Pancreas (tissue), 10 donors: ENCODE measurements at places on chromosomes 4 and X. TPM values are rescaled to one million over a fixed set of nuclear protein-coding genes. Genes with fewer than 3 reads are reported as not detected.

DNA sequence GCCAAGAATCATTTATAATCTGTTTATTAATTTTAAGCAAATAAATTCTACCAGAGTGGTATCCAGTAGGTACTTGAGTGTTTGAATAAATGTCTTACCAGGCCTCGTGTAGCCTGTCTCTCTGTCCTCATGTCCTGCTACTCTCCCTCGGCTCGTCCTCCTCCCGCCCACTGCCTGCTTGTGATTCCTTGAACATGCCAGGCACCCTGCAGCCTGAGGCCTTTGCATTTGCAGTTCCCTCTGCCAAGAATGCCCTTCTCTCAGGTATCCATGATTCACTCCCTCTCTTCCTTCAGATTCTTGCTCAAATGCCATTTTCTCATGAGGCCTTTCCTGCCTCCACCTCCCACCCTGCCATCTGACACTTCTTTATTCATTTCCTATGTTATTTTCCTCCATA is 209.7 kb upstream of the PRPS2 start:
- no peak overlapping the region for H3K4me3 ChIP-seq
- DNase-seq = no peak
- H3K4me1 ChIP-seq = no peaks in the 10 kb centered on the region
- H3K27ac ChIP-seq = no peak overlapping the region
- no peaks in the 10 kb centered on the region for H3K27me3 ChIP-seq
- H3K36me3 ChIP-seq = no peaks in the 10 kb centered on the region

GRCh38 chr4:177016541-177017141 is 223.9 kb upstream of the VEGFC start:
- H3K4me3 ChIP-seq = no peak overlapping the region
- H3K4me1 ChIP-seq = no peaks in the 10 kb centered on the region
- H3K27me3 ChIP-seq = no peaks in the 10 kb centered on the region
- no peak overlapping the region for H3K27ac ChIP-seq

- no peaks in the 10 kb centered on the region for H3K27me3 ChIP-seq
- H3K4me1 ChIP-seq = no peaks in the 10 kb centered on the region
These were observed 16.0 kb downstream of the LRBA start for GRCh38 chr4:150999086-150999485.

DNA sequence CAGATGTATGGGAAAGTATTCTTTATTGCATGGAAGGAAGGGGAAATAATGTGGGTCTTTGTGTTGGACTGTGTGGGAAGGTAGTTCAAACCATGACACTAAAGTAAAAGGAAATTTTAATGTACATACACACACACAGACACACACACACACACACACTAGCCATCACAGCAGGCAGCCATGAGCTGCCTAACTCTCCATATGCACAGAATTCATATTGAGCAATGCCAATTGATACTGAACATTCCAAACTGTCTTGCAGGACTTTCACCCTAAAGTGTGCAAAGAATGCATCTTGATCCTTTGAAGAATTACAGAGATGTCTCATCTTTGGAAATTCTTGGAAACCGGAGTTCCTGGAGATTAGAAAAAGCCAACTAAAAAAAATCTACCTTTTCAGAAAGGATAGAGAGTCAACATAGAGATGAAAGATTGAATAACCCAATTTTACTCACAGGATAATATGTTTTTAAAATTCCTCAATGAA is 120.6 kb upstream of the MBNL3 start:
- H3K36me3 ChIP-seq = no peaks in the 10 kb centered on the region
- no peak overlapping the region for H3K27ac ChIP-seq
- H3K4me1 ChIP-seq = no peaks in the 10 kb centered on the region

Gene MAGEC3
- 0.12 TPM for polyA plus RNA-seq

GRCh38 chr4:956531-957230 is 16.7 kb downstream of the DGKQ start:
- no peak overlapping the region for H3K4me3 ChIP-seq
- no peak overlapping the region for H3K27ac ChIP-seq
- no peaks in the 10 kb centered on the region for H3K4me1 ChIP-seq

Gene PRDM8
- 0.49 TPM for polyA plus RNA-seq

Gene DGAT2L6
- not detected for polyA plus RNA-seq

- DNase-seq = no peak
- peaks cover 28% of the 10 kb centered on the region for H3K4me1 ChIP-seq
- H3K4me3 ChIP-seq = no peak overlapping the region
- H3K36me3 ChIP-seq = no peaks in the 10 kb centered on the region
- H3K27ac ChIP-seq = peak overlapping the region; percentile 81
These were observed 5.7 kb downstream of the SH3BP2 start for GRCh38 chr4:2798399-2799223.

Gene WAS
- polyA plus RNA-seq = 0.92 TPM

GRCh38 chr4:108097990-108098553 is 70.7 kb downstream of the LEF1 start:
- no peaks in the 10 kb centered on the region for H3K36me3 ChIP-seq
- no peak for DNase-seq
- no peaks in the 10 kb centered on the region for H3K27me3 ChIP-seq
- H3K4me3 ChIP-seq = no peak overlapping the region
- no peaks in the 10 kb centered on the region for H3K4me1 ChIP-seq

DNA sequence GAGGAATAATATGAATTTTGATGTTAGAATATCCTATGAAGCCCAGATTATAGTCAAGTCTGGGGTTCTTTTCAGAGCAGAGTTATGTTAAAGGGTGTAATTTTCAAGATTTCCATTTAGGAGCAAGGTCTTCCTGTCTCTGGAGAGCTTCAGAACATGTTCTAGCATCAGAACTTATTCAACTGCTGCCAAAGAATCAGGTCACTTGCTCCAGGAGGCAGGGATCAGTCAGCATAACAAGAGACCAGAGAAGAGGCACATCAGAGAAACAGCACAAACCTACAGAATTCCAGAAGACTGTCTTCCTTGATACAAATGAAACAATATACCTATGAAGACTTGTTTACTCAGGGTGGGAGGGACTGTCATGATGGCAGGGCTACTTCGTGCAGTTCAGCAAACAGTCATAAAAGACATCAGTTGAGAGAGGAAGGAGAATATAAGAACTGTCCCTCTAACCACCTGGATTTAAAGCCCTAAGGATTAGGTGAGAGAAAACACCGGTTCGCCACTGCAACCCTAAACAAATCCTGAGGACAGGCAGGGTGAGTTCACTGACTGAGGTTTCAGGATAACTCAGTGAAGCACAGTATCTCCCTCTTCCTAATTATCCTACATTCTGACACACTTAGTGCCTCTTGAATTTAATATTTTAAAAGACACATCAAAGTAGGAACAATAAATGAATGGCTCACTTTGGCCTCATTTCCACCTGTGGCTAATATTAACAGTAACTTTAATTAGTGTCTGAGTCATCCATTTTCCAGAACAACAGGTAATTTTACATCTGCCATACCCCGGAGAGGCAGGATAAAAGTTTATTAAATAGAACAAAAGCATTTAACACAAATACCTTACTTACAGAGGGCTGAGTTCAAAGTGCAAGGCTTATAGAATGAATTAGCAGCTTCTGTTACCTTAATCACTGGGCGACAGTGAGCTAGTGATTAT is 93.0 kb downstream of the HDAC8 start:
- no peaks in the 10 kb centered on the region for H3K27me3 ChIP-seq
- H3K36me3 ChIP-seq = no peaks in the 10 kb centered on the region
- no peak for DNase-seq
- H3K27ac ChIP-seq = no peak overlapping the region
- H3K4me1 ChIP-seq = no peaks in the 10 kb centered on the region

- H3K4me1 ChIP-seq = no peaks in the 10 kb centered on the region
- peak; percentile 63 for DNase-seq
- no peaks in the 10 kb centered on the region for H3K36me3 ChIP-seq
- no peak overlapping the region for H3K4me3 ChIP-seq
- H3K27me3 ChIP-seq = no peaks in the 10 kb centered on the region
These were observed 75.8 kb downstream of the TSPAN7 start for GRCh38 chrX:38636949-38637819.

DNA sequence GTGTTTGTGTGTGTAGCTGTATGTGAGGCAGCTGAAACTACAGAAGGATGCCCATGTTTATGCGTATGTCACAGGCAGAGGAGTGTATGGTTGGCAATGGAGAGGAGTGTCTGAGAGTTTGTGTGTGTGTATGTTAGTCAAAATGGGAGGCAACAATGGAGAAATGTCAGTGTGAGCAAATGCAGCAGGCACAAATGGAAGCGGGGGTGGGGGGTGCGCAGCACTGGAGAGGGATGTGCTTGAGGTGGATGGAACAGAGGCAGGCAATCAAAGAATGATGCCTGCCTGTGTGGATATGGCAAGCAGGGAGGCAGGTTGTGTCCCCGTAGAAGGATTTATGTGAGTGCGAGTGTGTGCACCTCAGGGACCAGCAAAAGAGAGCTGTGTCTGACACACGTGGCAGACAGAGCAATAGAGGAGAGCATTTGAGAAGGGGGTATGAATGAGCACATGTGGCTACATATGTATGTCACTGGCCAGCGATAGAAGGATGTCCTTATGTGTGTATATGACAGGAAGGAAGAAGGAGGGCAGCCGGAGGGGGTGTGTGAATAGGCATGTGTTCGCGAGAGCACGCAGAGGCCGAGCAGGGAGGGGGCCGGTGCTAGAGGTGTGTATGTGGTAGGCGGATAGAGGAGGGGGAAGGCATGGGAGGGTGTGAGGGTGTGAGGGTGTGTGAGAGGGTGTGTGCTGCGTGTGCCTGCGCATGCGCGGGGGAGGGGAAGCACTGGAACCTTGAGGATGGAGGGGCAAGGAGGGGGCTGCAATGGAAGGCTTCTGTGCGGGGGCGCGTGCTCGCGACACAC is 1.1 kb downstream of the PJA1 start:
- no peak overlapping the region for H3K27ac ChIP-seq
- no peak for DNase-seq
- H3K4me3 ChIP-seq = peak overlapping the region; percentile 38
- no peaks in the 10 kb centered on the region for H3K36me3 ChIP-seq
- no peaks in the 10 kb centered on the region for H3K4me1 ChIP-seq

Gene MSANTD1
- polyA plus RNA-seq = 2.9 TPM

Gene NXF2
- polyA plus RNA-seq = 0.11 TPM

Gene SMIM43
- not detected for polyA plus RNA-seq

- H3K36me3 ChIP-seq = no peaks in the 10 kb centered on the region
- no peak overlapping the region for H3K27ac ChIP-seq
- H3K4me1 ChIP-seq = no peaks in the 10 kb centered on the region
- DNase-seq = no peak
These were observed 171.4 kb downstream of the PPP1R2C start for GRCh38 chrX:42606591-42606990.

Gene RBMXL3
- not detected for polyA plus RNA-seq

DNA sequence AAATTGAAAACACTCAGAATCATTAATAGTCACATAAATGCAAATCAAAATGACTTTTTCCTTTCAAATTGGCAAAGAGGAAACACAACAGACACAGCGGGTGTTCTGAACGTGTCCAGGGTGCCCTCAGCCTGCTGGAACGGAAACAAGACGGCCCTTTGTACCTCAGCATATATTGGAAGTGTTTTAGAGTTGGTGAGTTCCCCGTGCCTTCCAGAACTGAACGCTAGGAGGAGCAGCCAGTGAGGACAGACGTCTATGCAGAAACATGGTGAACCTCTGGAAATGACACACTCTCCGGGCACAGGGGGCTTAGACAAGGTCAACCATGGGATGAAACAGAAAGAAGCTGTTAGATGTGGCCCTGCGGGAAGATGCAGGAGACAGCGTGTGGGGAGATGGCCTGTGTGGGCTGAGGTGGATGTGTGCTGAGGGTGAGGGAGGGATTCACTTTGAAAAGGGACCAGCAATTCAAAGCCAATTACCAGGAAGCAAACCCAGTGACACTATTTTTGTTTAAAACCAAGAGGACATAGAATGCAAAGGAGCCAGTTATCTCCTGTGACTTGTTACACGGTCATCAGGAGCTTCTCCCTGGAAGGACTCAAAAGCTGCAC is 40.4 kb downstream of the RNF212 start:
- DNase-seq = peak; percentile 68
- no peaks in the 10 kb centered on the region for H3K36me3 ChIP-seq
- no peaks in the 10 kb centered on the region for H3K27me3 ChIP-seq
- no peak overlapping the region for H3K4me3 ChIP-seq
- no peak overlapping the region for H3K27ac ChIP-seq

DNA sequence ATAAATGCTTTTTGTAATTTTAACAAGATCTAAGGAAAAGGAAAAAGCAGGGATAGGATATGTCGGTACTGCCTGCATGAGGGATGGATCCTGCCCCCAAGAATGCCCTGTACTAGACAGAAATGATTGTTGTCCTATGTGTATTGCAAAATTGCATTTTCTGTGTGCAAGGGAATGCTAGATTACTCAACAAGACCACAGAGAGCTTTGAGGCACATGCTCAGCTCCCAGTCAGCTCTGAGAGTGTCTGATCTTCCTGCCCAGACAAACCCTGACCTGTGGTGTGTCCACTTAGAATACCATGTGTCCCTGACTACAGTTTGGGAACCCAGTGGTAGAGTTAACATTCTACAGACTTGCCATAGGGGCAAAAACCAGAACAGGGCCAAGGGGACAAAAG is 129.2 kb upstream of the PAK3 start:
- no peaks in the 10 kb centered on the region for H3K4me1 ChIP-seq
- peaks cover 5% of the 10 kb centered on the region for H3K27me3 ChIP-seq
- no peaks in the 10 kb centered on the region for H3K36me3 ChIP-seq
- DNase-seq = no peak

DNA sequence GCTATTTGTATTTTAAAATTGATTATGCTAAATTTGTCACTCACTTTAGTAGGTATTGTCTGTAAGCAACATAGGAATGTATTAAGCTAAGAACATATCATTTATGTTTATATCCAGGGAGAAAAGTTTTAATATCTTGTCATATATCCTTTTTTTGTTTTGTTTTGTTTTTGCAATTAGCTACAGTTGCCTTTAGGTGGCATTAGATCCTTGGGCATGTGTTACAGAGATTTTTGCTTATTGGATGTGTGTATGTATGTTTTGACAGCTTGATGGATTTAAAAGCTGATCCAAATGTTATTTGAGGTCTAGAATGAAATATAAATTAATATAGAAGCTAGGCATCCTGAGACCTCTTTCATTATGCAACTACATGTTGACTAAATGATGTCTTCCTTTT is 36.1 kb upstream of the OTUD4 start:
- no peaks in the 10 kb centered on the region for H3K27me3 ChIP-seq
- H3K4me3 ChIP-seq = no peak overlapping the region
- no peak for DNase-seq
- no peaks in the 10 kb centered on the region for H3K4me1 ChIP-seq
- no peak overlapping the region for H3K27ac ChIP-seq
- no peaks in the 10 kb centered on the region for H3K36me3 ChIP-seq

Gene FGFRL1
- 15.4 TPM for polyA plus RNA-seq

- no peaks in the 10 kb centered on the region for H3K27me3 ChIP-seq
- no peaks in the 10 kb centered on the region for H3K4me1 ChIP-seq
- no peak overlapping the region for H3K27ac ChIP-seq
- no peak for DNase-seq
- H3K4me3 ChIP-seq = no peak overlapping the region
- H3K36me3 ChIP-seq = no peaks in the 10 kb centered on the region
These were observed 79.7 kb downstream of the SNCA start for GRCh38 chr4:89757154-89757719.

DNA sequence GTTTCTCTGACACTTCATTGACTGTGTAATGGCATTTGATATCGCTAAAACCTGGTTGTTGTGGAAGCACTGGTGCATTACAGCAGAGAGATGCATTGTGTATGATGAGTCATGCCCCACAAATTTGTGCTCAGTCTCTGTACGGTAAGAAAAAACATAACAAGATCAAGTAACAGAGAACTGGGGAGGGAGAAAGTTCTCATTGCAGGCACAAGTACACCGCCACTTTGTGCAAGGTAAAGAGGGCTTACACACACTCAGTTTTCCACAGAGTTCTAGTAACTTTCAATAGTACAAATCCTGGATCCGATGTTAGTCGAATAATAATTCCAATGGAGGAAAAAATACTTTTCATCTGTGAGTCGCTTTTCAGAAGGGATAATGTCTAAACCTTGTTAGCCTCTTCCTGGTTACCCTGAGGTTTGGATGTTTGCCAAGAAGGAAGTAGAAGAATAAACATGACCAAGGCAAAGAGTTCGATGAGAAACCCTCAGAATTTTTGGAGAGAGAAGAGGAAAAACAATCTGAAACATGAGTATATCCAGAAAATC is 512.5 kb upstream of the SLIT2 start:
- DNase-seq = no peak
- H3K36me3 ChIP-seq = no peaks in the 10 kb centered on the region
- H3K4me1 ChIP-seq = no peaks in the 10 kb centered on the region
